Memory B cell (primary cell): ENCODE measurements at places on chromosomes 2 and 18.

GRCh38 chr2:109659396-109660045, 45.4 kb downstream of the SOWAHC start:
- DNase-seq, result no peak

GRCh38 chr2:227891673-227892072, 20.2 kb downstream of the DAW1 start:
- DNase-seq, result no peak

DNA sequence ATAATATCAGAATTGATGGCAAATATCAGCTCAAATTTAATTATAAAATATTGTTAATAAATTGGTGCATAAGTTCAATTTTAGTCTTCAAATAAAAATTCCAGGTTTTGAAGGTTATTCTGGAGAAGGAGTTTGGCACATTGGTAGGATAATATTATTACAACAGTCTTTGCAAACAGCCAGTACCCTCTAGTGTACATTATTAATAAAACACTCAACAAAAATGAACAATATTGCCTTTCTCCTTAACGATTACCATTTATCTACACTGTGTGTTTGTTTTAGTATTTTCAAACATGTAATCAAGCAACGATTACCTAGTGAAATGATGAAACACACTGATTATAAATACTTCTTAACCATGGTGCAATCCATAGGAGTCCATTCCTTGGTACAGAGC, 334.0 kb upstream of the FSIP2 start:
- DNase-seq, result no peak

GRCh38 chr2:129233751-129234406, 745.6 kb upstream of the RAB6C start:
- no peak for DNase-seq

GRCh38 chr2:112199188-112199587, 55.7 kb downstream of the ZC3H8 start:
- no peak for DNase-seq

- DNase-seq, result no peak
Measured at GRCh38 chr2:234796045-234796591, 155.7 kb upstream of the SH3BP4 start.

- DNase-seq, result no peak
Measured at GRCh38 chr2:176291809-176292283, 22.6 kb downstream of the MTX2 start.

DNA sequence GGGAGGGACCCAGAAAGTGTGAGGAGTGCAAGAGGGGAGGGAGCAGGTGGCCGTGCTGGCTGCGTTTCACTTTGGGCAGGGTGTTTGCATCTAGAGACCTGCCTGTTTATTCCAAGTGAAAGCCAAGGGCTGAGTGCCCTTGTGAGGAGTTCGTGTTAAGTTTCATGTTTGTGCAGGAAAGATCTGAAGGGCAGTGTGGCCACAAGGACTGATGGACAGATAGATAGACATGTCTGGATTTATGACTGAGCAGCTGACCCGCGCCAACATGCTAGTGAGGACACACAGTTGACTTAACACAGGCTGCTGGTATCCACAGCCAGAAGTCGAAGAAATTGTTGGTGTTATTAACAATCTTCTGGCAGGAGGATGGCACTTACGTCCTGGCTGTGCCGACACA, 387.6 kb upstream of the TNP1 start:
- DNase-seq, result no peak

DNA sequence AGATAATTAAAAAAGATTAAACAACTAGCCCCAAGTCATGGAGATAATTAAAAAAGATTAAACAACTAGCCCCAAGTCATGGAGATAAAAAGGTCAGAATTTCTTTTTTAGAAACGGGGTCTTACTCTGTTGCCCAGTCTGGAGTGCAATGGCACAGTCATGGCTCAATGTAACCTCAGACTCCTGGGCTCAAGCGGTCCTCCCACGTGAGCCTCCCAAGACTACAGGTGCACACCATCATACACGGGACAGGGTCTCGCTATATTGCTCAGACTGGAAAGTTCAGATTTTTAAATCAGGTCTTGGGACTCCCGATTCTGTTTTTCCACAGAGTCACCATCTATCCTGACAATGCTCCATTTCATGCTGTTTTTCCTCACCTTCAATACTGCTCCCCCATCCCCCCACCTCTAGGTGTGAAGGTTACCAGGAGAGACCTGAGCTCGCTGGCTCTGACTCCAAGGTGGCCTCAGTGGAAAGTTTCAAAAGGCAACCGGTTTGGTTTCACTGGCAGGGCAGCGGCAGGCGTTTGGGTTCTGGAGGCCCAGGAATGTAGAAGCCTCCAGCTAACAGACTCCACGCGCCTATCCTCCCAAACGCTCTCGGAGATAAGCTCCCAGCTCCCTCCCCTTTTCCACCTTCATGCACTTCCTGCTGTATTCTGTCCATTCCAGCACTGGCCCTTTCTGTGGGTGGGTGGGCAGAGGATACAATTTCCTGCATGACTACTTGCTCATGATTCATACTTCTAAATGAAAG, 2.9 kb upstream of the SEMA4C start:
- no peak for DNase-seq

GRCh38 chr2:72914589-72915319, 2.6 kb upstream of the EMX1 start:
- no peak for DNase-seq

- no peak for DNase-seq
Measured at GRCh38 chr2:6657136-6657535, 208.6 kb downstream of the CMPK2 start.

- DNase-seq, result no peak
Measured at GRCh38 chr2:23486684-23487075, 101.7 kb downstream of the KLHL29 start.

- DNase-seq, result no peak
Measured at GRCh38 chr2:235458839-235459273, 35.0 kb upstream of the AGAP1 start.

GRCh38 chr2:108145557-108146326, 94.0 kb upstream of the SULT1C3 start:
- DNase-seq, result no peak

GRCh38 chr2:139529080-139529479, 748.9 kb upstream of the NXPH2 start:
- no peak for DNase-seq

DNA sequence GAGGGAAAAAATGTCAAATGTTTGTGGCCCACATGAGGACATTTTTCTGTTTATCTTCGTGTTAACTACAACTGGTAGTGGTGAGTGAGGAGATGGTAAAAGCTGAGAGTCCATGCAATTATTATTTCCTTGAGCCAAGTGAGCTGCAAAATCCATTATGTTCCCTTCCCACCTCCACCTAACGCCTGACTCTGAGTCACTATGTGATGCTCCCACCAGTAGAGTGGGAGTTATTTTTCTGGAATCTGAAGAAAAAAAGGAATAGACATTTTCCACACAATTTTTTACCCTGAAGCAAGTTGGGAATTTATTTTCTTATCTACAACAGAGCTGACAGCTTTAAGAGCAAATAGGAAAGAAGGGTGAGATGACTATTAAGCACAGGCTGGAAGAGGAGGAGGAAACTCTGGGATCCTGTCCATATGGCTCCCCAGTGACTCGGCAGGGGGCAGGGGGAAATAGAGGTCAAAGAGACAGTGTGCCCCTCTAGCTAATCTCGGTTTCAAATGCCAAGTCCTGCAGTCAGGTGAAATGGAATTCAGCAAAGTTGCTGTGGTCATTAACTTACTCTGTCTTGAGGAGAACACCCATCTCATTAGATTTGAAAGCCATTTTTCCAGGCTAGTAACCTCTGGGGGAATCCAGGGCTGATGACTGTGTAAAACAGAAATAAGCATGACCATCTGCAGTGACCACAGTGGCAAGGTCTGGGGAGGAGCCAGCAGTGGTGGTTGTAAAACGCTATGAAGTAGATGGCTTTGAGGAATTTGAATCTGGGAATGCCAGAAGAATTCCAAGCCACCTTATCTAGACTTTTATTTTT, 463.9 kb downstream of the STK39 start:
- DNase-seq, result no peak

- DNase-seq, result no peak
Measured at GRCh38 chr2:133484106-133484505, 84.2 kb downstream of the NCKAP5 start.

GRCh38 chr2:69131983-69132675, 119.2 kb downstream of the ANTXR1 start:
- DNase-seq, result no peak

DNA sequence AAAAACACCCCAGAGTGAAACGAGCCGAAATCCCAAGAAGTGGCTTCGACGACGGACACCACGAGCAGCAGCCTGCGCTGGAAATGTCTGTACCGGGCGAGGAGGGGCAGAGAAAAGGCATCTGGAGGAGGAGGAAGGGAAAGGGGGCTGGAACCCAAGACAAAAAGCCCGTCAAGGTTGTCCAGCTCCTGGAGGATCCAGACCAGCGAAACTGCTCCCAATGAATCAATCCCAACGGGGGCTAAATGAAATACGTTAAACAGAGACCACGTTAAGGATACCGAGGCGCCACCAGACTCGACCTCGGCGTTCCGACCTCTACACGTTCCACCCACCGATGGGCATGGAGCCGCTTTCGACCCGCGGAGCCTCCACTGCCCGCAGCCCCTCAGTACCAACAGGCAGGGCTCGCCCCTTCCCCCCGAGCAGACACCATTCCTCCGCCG, 400 bp downstream of the CCDC88A start:
- DNase-seq, result no peak

GRCh38 chr2:202377207-202377761, 1.2 kb downstream of the BMPR2 start:
- DNase-seq, result no peak

GRCh38 chr2:142495141-142495540, 364.3 kb upstream of the LRP1B start:
- DNase-seq, result no peak

- DNase-seq, result no peak
Measured at GRCh38 chr2:88999365-88999764, 307.9 kb downstream of the RPIA start.

DNA sequence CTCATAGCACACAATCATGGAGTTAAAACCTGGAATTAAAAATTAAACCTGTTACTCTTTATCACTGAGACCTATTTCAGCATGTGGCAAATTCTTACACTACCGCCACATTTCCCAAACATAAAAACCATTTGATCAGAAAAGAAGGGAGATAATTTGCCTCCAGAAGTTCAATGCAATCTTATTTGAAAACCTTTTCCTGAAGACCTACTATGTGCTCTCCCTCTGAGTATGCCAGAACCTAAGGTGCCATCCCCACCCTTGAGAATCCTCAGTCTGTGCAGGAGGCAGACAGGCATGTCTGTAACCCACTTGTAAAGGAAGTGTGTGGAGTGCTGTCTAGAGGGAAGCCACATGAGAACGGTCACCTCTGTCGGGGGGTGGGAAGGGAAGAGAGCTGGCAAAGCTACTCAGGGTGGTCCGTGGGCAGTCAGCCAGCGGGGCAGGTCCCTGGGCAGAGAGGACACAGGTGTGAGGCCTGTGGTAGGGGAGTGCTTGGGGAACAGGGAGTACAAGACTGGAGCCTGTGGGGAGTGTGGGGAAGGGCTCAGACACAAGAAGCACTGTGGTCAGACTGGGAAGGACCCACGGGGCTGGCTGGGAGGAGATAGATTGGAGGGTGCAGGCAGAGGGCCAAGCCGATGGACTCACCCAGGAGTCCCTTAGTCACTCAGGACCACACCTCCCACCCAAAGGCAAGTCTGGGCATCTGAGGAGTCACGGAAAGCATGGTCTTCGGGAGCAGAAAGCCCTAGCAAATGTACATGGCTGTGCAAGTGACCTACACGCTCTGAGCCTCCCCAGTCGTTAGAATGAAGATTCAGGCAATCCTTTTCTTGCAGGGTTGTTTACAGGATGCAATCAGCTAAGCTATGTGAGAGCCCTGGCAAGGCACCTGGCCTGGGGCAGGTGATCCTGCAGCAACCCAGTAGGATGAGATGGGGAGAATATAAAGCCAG, 22.8 kb downstream of the CRACDL start:
- no peak for DNase-seq

GRCh38 chr2:215880970-215881369, 132.4 kb downstream of the MREG start:
- no peak for DNase-seq

- DNase-seq, result no peak
Measured at GRCh38 chr2:67604360-67604759, 207.2 kb downstream of the ETAA1 start.

- no peak for DNase-seq
Measured at GRCh38 chr2:4381049-4381448, 677.7 kb downstream of the DCDC2C start.

- no peak for DNase-seq
Measured at GRCh38 chr2:117983040-117983439, 30.8 kb downstream of the CCDC93 start.

DNA sequence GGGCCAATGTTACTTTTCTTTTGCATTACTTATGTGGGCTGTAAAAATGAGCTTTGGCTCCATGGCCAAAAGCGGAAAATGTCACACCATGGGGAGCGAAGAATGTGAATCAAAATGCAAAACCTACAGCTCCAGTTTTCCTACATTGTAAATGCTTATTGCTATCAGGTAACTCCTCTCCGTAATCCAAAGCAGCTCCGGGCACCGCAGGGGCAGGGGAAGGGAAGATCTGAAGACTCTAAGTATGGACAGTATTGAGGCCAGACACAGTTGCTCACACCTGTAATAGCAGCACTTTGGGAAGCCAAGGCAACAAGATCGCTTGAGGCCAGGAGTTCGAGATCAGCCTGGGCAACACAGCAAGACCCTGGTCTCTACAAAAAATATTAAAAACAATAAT, 7.1 kb upstream of the AGFG1 start:
- DNase-seq, result no peak

DNA sequence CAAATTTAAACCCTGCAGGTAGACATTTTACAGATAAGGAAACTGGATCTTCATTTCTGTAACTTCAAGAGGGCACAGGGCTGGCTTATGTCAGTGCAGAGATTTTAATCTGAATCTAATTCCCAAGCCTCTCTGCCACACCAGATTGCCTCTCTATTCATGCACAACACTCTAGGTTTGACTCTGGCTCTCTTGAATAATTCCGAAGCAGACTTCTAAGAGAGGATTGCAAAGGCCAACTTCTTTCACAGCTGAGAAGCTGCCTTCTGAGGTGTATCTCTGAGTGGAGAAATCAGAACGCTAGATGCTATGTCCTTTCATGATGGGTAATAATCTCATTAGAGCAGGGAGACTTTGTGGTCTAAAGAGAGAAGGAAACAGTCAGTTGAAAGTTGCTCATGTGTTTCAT, 20.1 kb upstream of the MGAT5 start:
- no peak for DNase-seq

- DNase-seq, result no peak
Measured at GRCh38 chr18:3172097-3172496, 47.7 kb downstream of the MYOM1 start.

DNA sequence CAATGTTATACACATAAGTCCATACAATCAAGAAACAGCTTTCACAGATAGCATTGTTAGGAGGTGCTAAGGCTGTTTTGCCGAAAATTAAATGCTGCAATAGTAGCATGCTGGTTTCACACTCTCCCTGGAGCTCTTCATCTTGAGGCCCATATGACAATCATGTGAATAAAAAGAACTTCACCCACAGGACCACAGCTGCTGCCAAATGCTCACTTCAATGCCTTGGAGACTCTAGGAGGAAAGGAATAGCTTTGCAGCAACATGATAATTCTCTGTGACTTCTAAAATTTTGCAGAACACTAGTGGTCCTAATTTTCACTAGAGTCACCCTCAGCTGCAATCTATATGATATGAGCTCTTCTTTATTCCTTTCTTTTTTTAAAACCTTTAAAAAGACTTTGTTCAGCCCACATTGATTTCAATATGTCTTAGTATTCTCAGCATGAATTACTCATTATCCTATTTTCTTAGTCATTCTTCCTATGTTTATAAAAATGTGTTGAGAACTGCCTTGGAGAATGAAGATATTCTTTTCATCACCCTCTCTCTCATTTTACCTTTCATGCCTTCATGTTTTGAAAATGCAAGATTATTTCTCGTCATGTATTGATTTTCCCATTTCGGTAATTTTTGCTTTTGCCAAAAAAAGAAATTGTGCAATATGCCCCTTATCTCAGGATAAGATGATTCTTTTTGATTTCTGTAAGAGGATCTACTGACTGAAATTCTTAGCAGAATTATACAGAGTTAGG, 108.2 kb downstream of the PDE1A start:
- no peak for DNase-seq
